ENCODE measurements at places on chromosomes 5 and 9.

DNA sequence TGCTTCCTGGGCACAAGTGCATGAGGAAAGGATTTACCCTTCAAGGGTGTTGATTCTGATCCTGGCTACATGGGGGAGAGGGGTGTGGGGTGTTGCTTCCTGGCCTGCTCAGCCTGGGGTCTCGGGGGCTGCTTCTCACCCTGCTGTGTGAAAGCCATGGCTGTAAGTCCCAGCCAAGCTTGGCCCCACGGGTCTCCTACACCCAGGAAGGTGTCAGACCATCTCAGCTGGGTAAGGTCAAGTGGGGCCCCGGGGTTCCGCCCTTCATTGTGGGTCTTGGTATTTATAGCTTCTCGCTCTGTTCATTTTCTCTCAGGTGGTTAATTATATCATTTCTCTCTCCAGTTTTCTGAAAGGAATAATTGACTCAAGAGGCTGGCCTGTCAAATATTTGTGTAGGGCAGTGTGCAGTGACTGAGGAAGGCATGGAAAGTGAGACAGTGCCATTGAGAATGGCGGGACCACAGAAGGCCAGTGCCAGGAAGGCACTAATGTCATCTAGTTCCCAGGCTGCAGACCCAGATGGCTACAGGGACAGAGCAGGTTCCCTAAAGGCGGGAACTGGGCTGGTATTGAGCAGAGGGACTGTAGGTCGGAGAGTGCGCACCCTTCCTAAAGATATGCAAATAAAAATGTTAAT lies 126.0 kb downstream of the FOXD1 start:
- H3K27ac ChIP-seq, result no peak overlapping the region
- no peak for DNase-seq
- no peaks in the 10 kb centered on the region for H3K36me3 ChIP-seq
- no peaks in the 10 kb centered on the region for H3K4me1 ChIP-seq
- peaks cover 60% of the 10 kb centered on the region for H3K27me3 ChIP-seq

DNA sequence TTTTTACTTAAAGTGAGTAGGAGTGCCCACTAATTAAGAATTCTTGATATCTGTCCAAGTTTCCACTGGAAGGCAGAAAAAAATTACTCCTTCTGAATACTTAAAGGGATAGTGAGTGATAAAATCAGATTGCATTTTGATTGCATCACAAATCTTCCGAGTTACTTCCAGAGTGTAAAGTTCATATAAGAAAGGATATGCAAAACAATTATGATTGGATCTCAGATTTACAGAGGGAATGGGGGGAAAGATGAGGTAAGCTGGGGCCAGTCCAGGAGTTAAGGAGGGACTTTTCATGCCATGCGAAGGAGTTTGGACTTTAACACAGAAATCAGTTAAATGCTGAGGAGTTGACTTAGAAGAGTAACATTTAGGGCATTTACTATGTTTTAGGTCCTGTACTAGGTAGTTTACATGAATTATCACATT lies 9.3 kb upstream of the RNF145 start:
- no peaks in the 10 kb centered on the region for H3K36me3 ChIP-seq
- no peak overlapping the region for H3K4me3 ChIP-seq
- DNase-seq, result no peak
- no peaks in the 10 kb centered on the region for H3K4me1 ChIP-seq
- H3K27me3 ChIP-seq, result no peaks in the 10 kb centered on the region
- no peak overlapping the region for H3K27ac ChIP-seq

DNA sequence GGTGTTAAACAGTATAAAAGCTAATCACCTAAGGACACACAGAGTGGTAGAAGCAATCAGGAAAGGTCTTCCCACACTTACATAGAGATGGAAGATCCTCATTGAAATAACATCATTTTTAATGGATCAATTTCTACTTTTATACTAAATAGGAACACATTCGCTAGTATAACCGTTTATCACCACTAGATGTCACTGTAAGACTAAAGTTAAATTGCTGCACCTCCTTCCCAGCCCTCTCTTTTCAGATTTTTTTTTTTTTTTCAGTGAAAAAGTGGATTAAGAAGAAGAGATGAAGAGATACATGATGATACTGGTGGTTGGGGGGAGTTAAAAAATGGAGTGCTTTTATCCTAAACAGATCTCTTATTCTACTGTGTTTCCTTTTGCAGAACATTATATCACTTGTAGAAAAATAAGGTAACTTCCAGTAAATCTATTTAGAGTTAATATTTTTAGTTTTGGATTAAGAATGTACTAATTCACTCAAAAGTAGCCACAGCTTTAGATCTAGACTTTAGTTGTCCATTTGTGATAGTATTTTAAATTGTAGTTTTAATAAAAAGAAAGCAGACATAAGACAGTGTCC lies 116.9 kb upstream of the ARRDC3 start:
- no peaks in the 10 kb centered on the region for H3K27me3 ChIP-seq
- no peaks in the 10 kb centered on the region for H3K36me3 ChIP-seq
- no peak overlapping the region for H3K4me3 ChIP-seq
- no peaks in the 10 kb centered on the region for H3K4me1 ChIP-seq

- no peaks in the 10 kb centered on the region for H3K4me1 ChIP-seq
- no peak for DNase-seq
- H3K4me3 ChIP-seq, result no peak overlapping the region
- no peaks in the 10 kb centered on the region for H3K27me3 ChIP-seq
- peaks cover 35% of the 10 kb centered on the region for H3K36me3 ChIP-seq
- H3K27ac ChIP-seq, result no peak overlapping the region
Measured at GRCh38 chr9:15433661-15434060, 11.0 kb downstream of the SNAPC3 start.

GRCh38 chr9:87557996-87558395 lies 60.3 kb downstream of the DAPK1 start:
- H3K27ac ChIP-seq, result no peak overlapping the region
- peaks cover 14% of the 10 kb centered on the region for H3K4me1 ChIP-seq
- H3K27me3 ChIP-seq, result no peaks in the 10 kb centered on the region
- H3K4me3 ChIP-seq, result no peak overlapping the region
- H3K36me3 ChIP-seq, result peaks cover 9% of the 10 kb centered on the region
